ENCODE measurements at places on chromosomes 6 and 20. TPM values are rescaled to one million over a fixed set of nuclear protein-coding genes. Genes with fewer than 3 reads are reported as not detected.

DNA sequence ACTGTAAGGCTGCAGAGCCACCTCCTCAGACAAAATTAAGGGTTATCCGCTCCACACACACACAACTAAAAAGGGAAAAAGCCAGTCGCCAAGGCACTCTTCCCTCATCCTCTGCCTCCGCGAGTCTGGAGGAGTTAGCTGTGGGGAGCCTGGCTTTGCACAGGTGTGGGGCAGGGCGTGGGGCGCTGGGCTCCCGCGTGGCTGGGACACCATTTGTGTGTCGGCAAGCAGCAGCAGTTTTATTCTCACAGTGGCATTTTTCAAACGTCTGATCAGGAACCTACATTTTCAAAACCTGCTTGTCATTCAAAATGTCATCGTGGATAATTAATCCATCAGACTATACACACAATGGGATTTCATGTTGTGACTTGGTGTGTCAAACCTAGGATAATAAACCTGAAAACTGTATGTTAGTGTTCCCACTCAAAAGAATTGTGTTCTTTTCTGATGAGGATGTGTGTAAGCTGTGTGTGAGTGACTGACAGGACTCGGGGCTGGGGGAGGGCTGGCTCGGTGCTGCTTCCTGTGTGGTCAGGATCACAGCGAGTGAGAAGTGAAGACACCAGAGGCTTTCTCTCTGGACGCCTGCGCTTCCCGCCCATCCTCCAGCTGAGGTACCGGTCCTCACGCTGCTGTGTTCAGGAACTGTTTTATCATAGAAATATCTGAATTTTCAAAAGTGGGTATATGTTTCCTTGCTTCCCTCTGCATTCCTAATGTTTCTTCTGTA lies 83.1 kb downstream of the IRF4 start:
- DNase-seq = no peak

DNA sequence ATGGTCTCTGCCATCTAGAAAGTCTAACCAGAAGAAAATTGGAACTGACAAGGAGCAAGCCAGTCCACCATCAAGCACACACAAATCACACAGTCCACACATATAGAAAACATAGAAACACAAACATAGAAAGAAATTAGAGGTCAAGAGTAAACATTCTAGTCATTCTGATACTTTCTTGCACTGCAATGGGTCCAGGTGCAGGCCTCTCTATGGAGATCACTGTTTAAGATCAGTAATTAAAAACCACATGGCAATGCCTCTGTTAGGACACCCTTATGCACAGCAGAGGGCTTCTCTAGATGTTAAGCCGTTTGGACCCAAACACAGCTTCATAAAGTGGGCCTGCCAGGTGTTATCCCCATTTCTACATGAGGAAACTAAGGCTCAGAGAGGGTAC lies 42.8 kb upstream of the SLC22A23 start:
- no peak for DNase-seq

GRCh38 chr20:48723308-48724264 lies 104.2 kb downstream of the PREX1 start:
- DNase-seq = peak; percentile 93

Gene PRR18
- 0.33 TPM for total RNA-seq

Gene RCAN2
- 0.43 TPM for total RNA-seq

DNA sequence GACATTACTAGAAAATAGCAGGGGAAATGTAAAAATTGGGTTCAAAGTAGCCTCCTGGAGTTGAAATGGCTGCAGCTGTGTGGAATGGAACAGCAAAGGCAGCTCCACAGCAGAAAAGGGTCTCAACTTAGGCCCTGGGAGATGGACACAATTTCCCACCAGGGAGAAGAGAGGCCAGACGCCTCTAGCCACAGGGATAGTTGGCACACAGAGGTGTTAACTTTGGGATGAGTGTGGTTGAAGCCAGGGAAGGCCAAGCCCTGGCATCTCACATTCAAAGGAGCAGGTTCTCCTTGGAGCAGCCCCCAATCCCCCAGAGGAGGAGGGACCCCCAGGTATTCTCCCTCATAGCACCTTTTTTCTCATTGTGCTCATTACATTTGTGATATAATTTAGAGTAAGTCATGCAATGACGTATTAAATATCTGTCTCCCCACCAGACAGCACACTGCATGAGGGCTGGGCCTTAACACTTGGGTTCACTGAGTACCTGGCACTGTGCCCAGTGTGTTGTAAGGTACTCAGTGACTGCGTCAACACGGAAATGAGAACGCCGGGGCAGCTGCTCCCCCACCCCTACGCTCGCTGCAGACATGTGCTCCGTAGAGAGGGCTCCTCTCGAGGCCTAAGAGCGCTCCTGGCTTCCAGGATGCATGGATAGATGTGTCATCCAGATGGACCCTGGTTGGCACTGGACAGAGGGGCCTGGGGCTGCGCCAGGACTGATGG lies 76.0 kb upstream of the CD93 start:
- peak; percentile 70 for DNase-seq

Measured in SJCRH30 (cell line).